ENCODE measurements at places on chromosomes 16 and 17. TPM values are rescaled to one million over a fixed set of nuclear protein-coding genes. Genes with fewer than 3 reads are reported as not detected.

The MRPL38 gene
- total RNA-seq = 28.2 TPM

The LCAT gene
- total RNA-seq = 0.87 TPM

The MYL4 gene
- total RNA-seq = 0.40 TPM

The FBXW10 gene
- total RNA-seq = not detected

The NOTUM gene
- total RNA-seq = under 0.01 TPM

The PRCD gene
- total RNA-seq = 0.20 TPM
